Germinal center (tissue), 1 donor: ENCODE measurements at places on chromosomes 5 and 9.

DNA sequence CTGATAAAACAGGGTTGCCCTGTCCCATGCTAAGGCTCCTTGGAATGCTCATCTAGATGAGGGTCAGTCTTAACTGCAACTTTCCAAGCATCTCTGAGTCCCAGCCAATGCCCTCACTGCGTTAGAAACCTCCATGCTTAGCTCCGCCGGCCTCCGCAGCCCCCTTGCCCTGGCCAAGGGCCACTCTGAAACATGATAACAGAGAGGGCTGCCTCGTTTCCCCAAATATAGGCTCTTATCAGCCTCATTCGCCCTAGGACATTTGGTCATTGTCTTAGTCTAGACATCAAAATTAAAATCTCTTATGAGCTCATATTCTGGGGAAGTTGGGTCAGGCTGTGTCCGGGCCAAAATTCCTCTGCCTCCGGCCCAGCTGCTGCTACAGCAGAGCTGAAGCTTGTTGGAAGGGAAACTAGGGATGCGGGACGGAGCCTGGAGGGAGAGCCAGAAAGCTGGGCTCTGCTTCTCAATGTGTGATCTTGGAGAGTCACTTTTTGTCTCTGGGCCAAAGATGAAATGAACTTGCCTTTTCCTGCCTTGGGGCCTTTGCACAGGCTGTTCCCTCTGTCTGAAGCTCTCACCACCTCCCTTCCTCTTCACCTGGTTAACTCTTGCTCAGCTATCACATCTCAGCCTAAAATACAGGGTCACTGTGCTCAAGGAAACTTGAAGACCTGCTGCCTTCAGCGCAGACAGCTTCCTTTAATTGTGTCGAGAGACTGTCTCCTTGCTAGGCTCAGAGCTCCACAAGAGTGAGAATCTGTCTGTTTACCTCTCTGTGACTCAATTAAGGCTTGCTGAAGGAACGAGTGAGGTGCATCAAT lies 191.3 kb downstream of the RGS3 start:
- no peak for DNase-seq

- DNase-seq: no peak
These were observed 111.5 kb downstream of the ICE1 start for GRCh38 chr5:5533927-5534326.

GRCh38 chr5:92308679-92309078 lies 925.6 kb upstream of the ARRDC3 start:
- no peak for DNase-seq

DNA sequence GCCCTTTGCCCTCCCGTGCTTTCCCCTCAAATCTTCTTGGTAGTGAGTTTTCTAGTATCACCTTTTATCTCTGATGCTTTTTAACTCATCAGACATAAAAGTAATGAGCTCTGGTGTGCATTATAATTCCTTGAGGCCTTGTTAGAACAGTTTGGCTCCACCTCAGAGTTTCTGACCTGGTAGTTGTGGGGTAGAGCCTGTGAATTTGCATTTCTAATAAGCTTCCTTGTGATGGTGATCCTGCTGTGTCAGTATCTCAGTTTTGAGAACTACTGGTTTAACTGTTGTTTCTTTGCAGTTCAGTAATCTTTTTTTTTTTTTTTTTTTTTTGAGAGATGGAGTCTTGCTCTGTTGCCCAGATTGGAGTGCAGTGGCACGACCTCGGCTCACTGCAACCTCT lies 31.1 kb downstream of the UBE2D2 start:
- DNase-seq: peak; percentile 33

- DNase-seq: no peak
These were observed 45.0 kb downstream of the SEMA6A start for GRCh38 chr5:116529615-116530014.

DNA sequence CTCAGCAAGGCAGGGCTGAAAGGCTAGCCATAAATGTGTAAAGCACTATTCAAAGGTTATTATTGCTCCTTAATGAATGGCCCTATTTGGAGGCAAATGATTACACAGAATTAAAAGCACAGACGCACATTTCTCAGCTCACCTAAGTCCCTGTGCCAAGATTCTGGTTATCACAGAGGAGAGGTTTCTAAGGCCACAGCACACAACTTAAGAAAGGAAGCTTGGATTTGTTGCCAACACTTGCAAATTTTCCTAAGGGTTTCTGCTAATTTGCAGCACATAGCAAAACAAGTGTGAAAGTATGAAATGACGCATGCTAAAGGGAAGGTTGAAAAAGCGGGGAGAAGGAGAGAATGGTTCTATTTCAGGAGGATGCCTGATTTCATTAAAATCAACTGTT lies 834.1 kb upstream of the C9orf72 start:
- no peak for DNase-seq
